Stimulated activated CD8-positive, alpha-beta memory T cell treated with anti-CD3 and anti-CD28 coated beads, Interleukin-4, amount 100 ng/mL, for 1 hour (primary cell): ENCODE measurements at places on chromosomes 6 and 20.

DNA sequence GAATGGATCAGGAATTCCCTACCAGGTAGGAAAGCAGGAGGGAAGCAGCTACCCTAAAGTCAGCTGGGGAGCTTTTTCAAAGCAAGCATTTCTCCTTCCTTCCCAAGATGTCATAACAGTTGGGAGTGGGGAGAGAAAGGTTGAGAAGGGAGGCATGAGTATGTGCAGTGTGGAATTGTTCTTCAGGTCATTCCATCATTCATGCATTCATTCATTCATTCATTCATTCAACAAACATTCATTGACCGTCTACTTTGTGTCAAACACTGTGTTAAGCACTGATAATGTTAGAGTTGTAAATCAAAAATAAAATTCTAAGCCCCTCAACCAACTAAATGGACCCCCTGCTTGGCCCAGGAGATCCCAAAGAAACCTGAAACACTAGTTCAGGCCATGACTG, 49.2 kb upstream of the FAM184A start:
- DNase-seq: no peak

- DNase-seq: no peak
These were observed 15.2 kb downstream of the MAP1LC3A start for GRCh38 chr20:34573541-34574300.

- no peak for DNase-seq
These were observed 135.7 kb downstream of the ALDH8A1 start for GRCh38 chr6:134814076-134814695.

- no peak for DNase-seq
These were observed 248.9 kb downstream of the PTPRK start for GRCh38 chr6:128271527-128271926.

GRCh38 chr6:85556992-85557668, 36.5 kb downstream of the SNX14 start:
- no peak for DNase-seq

GRCh38 chr6:106749609-106750008, 120.2 kb downstream of the QRSL1 start:
- no peak for DNase-seq

- no peak for DNase-seq
These were observed 35.8 kb downstream of the SLC2A4RG start for GRCh38 chr20:63775096-63775978.

GRCh38 chr6:169172946-169173345, 80.7 kb downstream of the THBS2 start:
- DNase-seq: no peak

- no peak for DNase-seq
These were observed 27.1 kb upstream of the SMOC2 start for GRCh38 chr6:168413856-168414255.
